Activated naive CD4-positive, alpha-beta T cell (primary cell): ENCODE measurements at places on chromosomes 6 and 20.

DNA sequence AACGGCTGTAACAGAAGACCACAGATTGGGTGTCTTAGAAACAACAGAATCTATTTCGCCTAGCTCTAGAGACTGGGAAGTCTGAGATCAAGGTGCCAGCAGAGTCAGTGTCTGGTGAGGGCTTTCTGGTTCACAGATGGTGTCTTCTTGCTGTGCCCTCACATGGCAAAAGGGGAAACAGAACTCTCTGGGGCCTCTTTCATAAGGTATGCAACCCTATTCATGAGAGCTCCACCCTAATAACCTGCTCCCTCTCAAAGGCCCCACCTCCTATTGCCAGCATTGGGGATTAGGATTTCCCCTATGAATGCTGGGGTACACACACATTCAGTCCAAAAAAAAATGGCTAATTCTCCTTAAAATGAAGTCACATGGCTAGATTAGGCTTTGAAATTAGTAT lies 10.0 kb downstream of the TXNDC5 start:
- no peak for DNase-seq

DNA sequence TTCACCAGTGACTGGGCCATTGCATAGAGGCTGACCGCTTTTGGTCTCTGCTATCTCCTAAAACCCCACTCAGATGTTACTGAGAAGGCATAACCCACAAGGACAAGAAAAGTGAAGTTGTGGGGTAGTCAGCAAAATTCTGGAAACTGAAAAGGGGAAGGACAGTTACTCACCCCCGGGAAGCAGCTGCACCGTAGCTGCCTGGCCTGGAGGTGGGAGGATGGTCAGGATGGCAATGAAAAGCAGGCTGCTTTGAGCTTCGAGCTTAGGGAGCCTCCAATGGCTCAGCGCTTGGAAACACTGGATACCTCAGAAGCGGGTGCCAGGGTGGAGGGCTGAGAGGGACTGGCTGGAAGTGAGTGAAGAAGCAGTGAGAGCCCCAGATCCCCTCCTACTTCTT lies 56.0 kb downstream of the KCNK5 start:
- DNase-seq: no peak

DNA sequence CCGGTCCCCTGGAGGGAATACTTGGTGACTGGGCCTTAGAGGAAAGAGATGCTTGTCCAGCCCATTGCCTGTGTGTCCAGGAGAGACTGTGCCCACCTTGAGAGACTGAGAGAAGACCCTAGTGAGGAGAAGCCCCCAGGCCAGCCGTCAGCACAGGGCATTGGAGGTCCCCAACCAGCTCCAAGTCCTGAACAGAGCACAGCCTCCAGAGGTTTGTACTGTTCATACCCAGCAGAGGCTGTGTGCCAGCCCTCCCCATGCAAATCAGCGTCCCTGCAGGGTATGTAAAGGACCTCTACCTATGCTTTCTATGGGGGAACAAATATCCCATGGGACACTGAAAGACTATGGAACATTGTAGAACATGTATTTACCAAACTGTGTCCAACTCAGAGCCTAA lies 8.4 kb downstream of the HLA-E start:
- DNase-seq: no peak

GRCh38 chr6:27616328-27617045 lies 143.6 kb upstream of the ZNF184 start:
- DNase-seq: no peak

- DNase-seq: no peak
Measured at GRCh38 chr20:24786646-24787045, 162.4 kb upstream of the CST7 start.

DNA sequence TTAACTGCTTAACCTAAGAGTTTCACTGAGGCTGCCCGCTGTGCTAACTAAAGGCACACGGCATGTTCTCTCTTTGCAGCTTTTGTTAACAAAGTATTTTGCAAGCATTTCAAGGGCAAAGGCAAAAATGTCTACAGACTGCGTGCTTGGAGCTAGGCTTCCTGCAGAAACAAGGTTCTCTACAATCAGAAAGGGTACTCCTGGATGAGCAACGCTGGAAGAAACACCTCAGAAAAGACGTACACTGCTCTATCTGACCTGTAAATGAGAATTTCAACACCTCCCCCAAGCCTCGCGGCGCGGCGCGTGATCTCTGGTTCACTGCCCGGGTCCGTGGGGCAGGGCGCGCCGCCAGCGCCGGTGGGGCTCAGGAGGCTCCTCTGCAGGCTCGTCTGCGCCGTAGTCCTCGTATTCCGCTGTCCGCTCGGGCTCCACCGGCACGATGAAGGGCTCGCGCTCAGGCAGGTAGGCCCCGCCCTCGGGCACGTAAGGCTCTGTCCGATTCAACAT lies 120.9 kb downstream of the COL12A1 start:
- no peak for DNase-seq

DNA sequence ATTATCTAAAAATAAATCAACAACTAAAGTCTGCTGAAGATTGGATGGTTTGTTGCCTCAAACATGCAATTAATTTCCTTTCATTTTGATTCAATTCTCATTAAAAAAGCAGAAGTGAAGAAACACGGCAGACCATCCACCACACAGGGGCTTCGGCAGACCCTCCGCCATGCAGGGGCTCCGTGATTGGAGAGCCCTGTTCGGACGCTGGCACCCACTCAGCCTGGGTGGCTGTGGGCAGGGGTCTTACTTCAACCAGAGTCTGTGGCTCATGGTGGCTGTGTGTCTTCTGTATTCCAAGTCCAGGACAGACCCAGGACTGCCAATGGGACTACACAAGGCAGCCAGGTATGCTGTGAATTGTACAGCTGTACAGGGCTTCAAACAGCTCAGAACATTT lies 86.9 kb upstream of the FRMD1 start:
- DNase-seq: no peak

GRCh38 chr6:14709900-14710299 lies 536.0 kb upstream of the JARID2 start:
- no peak for DNase-seq

DNA sequence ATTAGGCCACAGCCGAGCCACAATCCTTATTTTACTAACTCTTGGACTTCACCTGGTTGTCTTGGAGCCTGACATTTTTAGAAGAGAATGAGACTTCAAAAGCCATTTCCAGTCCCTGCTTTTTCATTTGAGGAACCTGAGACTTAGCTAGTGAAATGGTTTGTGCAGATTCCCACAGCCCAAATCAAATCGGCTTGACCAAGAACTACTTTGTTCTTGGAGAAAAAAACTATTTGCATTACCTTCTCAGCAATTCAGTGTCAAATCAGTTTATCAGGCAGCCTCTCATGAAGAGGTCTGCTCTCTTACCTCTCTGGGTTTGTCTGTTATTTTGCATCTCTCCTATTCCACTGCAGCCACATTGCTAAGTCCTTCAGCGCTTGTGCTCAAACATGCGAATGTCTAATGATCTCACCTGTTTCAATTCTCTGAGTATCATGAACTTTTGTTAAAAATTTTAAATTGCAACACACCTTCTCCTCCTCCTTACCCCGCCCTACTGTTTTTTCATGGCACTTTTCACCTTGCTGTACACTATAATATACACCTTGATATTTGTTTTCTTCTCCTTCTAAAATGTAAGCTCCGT lies 573 bp upstream of the IFNGR1 start:
- no peak for DNase-seq

DNA sequence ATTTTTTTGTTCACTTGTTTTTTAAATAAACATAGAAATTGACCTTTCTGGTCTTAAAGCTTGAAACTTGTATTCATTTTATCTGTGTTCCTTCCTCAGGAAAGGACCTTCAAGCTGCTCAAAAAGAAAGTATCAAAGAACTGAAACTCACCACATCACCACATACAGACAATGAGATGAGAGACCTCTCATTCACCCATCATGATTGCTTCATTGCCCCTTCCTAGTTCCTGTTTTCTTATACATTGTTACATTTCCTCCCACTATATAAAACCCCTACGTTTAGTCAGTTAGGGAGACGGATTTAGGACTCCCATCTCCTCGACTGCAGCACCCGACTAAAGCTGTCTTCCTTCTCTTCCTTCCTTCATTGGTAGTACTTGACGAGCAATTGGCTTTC lies 180.5 kb upstream of the OPRM1 start:
- DNase-seq: no peak

- no peak for DNase-seq
Measured at GRCh38 chr20:1565461-1565860, 8.0 kb upstream of the SIRPD start.
